ENCODE measurements at places on chromosomes 7 and 10. TPM values are rescaled to one million over a fixed set of nuclear protein-coding genes. Genes with fewer than 3 reads are reported as not detected.

DNA sequence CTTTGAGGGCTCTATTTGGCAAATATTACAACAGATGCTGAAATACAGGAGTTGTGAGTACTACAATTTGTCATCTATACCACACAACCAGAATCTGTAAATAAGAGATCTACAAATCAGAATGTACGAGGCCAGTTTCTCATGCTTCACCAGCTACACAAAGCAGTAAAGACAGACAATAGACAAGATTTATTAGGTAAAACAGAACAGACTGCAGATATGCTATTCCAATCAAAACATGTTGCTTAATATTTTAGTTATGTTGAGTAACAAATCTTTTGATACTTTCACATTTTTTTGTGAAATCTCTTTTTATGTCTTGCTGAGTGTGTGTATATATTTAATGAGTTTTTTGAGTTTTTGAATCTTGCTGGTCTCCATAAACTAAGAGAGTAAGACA, 109.1 kb downstream of the CHCHD3 start:
- no peak for DNase-seq

DNA sequence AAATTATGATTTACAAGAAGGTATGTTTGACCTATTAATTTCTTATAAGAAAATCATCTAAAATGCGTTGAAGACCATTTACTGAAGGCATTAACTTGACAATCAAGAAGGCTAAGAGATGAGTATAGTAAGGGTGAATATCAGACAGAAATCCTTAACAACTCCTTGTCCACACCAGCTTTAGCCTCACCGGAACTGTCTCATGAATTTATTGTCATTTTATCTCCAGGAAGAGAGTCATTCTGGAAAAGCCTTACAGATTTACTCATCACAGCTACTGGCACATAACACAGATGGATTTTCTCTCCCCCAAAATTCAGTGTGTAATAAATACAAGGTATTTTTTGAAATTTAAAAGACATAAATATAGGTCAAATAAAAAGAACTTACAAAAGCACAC, 129.4 kb upstream of the LSM8 start:
- DNase-seq: no peak

DNA sequence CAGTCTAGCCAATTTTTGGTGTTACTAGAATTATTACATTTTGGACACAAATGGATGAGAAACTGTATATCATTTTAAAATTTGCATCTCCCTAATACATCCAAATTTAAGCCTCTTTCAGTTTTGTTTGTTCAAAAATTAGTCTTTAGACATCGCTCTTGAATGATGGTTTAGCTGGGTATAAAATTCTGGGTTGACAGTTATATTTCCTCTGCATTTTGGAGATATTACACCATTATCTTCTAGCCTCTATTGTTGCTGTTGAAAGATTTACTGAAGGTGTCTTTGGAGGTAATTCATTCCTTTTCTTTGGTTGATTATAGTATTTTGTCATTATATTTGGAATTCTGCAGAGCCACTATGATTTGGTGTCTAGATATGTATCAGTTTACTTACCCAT, 116.5 kb downstream of the COL26A1 start:
- DNase-seq: no peak

DNA sequence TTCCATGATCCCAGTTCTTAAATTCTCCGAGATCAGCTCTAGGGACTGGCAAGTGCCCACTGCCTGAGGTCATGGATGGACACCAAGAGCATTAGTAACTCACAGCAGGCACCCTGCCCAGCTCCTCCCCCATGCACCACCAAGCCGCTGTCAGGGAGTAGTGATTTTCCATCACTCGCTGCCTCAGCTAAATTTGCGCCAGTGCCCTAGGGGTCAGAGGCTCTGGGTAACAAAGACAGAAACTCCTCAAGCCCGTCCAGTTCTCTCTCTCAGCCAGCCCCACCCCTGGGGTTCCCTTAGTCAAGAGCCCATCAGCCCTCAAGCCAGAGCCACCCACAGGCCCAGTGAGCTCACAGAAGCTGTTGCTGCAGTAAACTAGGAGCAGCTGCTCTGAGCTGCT, 30.0 kb downstream of the PAX2 start:
- no peak for DNase-seq

DNA sequence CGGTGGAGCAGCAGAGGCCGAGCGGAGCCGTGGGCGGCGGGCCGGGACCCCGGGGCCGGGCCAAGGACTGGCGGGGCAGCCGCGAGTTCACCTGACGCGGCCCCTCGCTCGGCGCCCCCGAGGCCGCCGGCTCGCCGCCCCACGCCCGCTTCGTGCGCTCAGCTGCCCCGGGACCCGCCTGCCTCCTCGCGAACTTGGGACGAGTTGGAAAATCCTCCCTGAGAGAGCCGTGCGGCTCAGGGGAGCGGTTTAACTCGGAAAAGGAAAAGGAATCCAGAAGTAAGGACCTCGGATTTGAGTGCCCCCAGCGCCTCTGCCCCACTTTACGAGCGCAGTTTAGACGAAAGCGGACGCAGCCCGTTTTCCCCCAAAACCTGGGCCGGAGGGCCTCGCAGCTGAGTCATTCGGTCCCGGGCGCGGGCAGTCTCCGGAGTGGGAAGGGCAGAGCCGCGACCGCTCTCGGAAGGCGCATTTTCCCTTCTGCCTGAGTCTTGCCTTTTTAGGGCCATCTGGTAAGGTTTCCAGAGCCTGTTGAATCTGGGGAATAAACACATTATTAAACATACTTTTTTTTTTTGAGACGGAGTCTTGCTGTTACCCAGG, 744 bp downstream of the CREM start:
- peak; percentile 36 for DNase-seq

DNA sequence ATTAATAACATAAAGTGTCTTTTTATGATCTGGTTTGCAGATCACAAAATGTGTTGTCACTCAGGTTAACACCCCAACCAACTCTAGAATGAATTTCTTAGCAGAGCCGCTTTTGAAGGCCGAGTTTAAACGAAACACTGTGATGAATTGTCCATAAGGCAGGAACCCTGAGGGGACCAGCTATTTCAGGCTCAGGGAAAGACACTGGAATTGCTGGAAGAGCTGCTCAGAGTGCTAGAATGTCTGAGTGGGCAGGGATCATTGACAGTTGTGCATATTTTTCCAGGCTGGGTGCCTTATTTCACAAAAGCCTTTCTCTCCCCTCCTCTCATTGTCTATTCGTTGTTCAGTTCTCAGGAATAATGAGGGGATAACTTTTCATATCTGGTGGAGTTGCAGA, 68.7 kb upstream of the PRKG1 start:
- no peak for DNase-seq

DNA sequence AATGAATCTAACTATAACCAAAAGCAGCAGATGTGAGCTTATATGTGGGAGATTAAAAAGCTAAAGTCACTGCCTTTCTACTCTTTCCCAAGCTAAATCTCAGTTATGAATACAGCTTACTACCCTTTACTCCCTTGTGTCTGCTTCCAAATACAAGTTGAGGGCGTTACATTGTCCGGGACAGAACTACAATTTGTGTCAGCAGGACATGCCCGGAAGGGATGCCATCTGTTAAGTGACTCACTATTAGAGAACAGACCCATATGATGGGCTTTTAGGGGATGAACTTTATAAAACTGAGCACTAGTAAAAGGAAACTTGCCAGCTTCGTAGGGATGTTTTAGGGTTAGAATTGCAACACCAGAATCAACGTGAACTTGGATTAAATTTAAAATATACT, 299.7 kb upstream of the CSTF2T start:
- no peak for DNase-seq

DNA sequence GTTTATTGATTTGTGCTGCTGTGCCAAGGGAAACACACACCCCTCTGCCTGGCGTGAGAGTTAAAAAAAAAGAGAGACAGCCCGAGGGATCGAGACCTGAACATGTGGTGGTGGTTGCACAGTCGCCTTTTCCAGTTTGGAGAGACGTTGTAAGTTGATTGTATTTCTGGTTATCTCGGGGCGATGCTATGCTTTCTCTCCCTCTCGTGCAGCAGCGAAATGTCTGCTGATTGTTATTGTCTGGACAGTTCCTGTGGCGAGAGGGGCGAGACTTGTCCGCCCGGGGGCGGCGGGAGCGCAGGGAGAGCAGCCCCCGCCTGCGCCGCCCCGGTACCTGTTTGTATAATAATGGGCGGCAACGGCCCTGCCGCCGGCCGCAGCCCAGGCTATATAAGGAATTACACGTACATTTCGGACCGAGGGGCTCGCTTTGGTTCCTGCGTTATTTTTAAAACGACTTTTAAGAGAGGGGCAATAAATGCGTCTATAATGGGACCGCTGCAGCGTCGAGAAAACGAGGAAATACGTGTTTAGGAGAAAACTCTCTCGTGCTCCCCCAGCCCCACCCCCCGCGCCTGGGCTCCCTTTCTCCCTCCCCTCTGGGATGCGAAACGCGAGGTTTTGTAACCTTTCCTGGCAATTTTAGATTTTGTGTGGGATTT, 1.7 kb downstream of the ZEB1 start:
- DNase-seq: peak; percentile 50

- DNase-seq: no peak
Measured at GRCh38 chr7:150952331-150953050, 25.6 kb downstream of the KCNH2 start.

Gene DDX21
- 58.1 TPM for polyA plus RNA-seq

Gene ANKRD30A
- not detected for polyA plus RNA-seq

Measured in right renal cortex interstitium (tissue), 3 donors.